Uterus (tissue), 4 donors: ENCODE measurements at places on chromosomes 4 and X. TPM values are rescaled to one million over a fixed set of nuclear protein-coding genes. Genes with fewer than 3 reads are reported as not detected.

CCDC120 gene
- 4.4 TPM for total RNA-seq

NAP1L2 gene
- 9.3 TPM for total RNA-seq

IBSP gene
- total RNA-seq, result not detected

NUDT10 gene
- total RNA-seq, result 13.1 TPM

LINC00632 gene
- 26.5 TPM for total RNA-seq

ZNF280C gene
- total RNA-seq, result 1.8 TPM

RXFP1 gene
- 11.3 TPM for total RNA-seq

PAGE5 gene
- total RNA-seq, result 1.2 TPM

PAK3 gene
- total RNA-seq, result 2.1 TPM

SLIT2 gene
- 22.9 TPM for total RNA-seq

USP51 gene
- 1.8 TPM for total RNA-seq

TLR10 gene
- not detected for total RNA-seq

FGF2 gene
- total RNA-seq, result 39.3 TPM

EOLA1 gene
- total RNA-seq, result 23.6 TPM

TMEM131L gene
- total RNA-seq, result 2.4 TPM

PAGE2 gene
- not detected for total RNA-seq

ZNF185 gene
- 3.2 TPM for total RNA-seq

TMEM47 gene
- total RNA-seq, result 74.1 TPM

MRPL1 gene
- total RNA-seq, result 31.0 TPM

NAP1L3 gene
- total RNA-seq, result 5.4 TPM

BEND2 gene
- not detected for total RNA-seq

FAM3A gene
- 55.9 TPM for total RNA-seq

GAGE12H gene
- total RNA-seq, result not detected

RENBP gene
- total RNA-seq, result 0.77 TPM

HTR2C gene
- not detected for total RNA-seq

TREX2 gene
- not detected for total RNA-seq

NPY1R gene
- total RNA-seq, result 6.9 TPM

HEPH gene
- total RNA-seq, result 9.1 TPM

CFAP99 gene
- total RNA-seq, result not detected

SLC38A5 gene
- total RNA-seq, result 1.8 TPM

MAGEA8 gene
- not detected for total RNA-seq

MXRA5 gene
- total RNA-seq, result 5.9 TPM

SPANXA1 gene
- not detected for total RNA-seq

AMTN gene
- total RNA-seq, result not detected

ARAP2 gene
- 134 TPM for total RNA-seq

FGFR3 gene
- total RNA-seq, result 6.4 TPM

NUP62CL gene
- total RNA-seq, result 5.4 TPM

NOX1 gene
- total RNA-seq, result not detected

SMAD1 gene
- 59.7 TPM for total RNA-seq

NRK gene
- 1.8 TPM for total RNA-seq

SRPX gene
- total RNA-seq, result 91.2 TPM

STATH gene
- not detected for total RNA-seq

CXorf49 gene
- total RNA-seq, result not detected

CLCN4 gene
- total RNA-seq, result 1.1 TPM

FGF13 gene
- total RNA-seq, result 51.7 TPM

MSMO1 gene
- total RNA-seq, result 20.6 TPM

CENPVL2 gene
- total RNA-seq, result not detected

TRPC3 gene
- total RNA-seq, result 0.77 TPM

RAI2 gene
- total RNA-seq, result 6.0 TPM

ETDA gene
- total RNA-seq, result not detected

YTHDC1 gene
- 46.2 TPM for total RNA-seq

HAUS7 gene
- 25.6 TPM for total RNA-seq
